ENCODE measurements at places on chromosomes 7 and 10.

GRCh38 chr7:17015598-17016031, 133.8 kb upstream of the AGR3 start:
- no peak for DNase-seq

GRCh38 chr10:10677479-10677878, 340.2 kb upstream of the CELF2 start:
- DNase-seq: no peak

- DNase-seq: no peak
Observed at GRCh38 chr10:68595513-68595912, 35.4 kb downstream of the TET1 start.

GRCh38 chr10:12484002-12484918, 134.9 kb downstream of the CAMK1D start:
- DNase-seq: no peak

GRCh38 chr7:155395176-155395797, 62.6 kb upstream of the EN2 start:
- DNase-seq: peak; percentile 42

GRCh38 chr7:152969335-152969734, 209.8 kb downstream of the ACTR3B start:
- no peak for DNase-seq

DNA sequence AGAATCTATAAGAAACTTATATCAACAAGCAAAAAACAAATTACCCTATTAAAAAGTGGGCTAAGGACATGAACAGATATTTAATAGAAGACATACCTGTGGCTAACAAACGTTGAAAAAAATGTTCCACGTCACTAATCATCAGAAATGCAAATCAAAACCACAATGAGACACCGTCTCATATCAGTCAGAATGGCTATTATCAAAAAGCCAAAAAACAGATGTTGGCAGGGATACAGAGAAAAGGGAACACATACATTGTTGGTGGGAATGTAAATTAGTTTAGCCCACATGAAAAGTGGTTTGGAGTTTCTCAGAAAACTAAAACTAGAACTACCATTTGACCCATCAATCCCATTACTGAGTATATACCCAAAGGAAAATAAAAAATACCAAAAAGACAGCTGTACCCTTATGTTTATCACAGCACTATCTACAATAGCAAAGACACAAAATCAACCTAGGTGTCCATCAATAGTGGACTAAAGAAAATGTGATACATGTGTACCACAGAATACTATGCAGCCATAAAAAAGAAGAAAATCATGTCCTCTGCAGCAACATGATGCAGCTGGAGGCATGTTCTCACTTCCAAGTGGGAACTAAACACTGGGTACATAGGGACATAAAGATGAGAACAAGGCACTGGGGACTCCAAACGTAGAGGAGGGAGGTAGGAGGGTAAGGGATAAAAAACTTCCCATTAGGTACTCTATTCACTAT, 83.8 kb upstream of the TMEM168 start:
- no peak for DNase-seq
